ENCODE measurements at places on chromosomes 5 and 9.

- no peak for DNase-seq
Observed at GRCh38 chr5:181028032-181028819, 11.8 kb upstream of the BTNL9 start.

DNA sequence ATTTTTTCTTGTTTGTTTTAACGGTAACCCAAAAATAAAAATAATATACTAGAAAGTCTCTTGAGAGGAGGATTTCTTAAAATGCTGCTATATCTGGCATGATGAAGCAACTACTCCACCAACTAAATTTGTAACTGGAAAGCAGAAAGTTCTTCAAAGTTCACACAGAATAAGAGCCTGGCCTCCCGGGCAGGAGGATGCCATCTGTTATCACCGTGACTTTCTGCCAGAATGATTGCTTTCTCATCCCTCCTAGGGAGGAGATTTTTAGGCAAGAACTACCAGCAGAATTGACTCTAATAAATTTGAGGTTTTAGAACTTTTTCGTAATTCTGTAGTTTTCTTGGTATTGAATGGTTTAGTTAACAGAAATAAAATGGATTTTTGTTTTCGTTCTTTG lies 464.6 kb upstream of the ACTBL2 start:
- no peak for DNase-seq

- no peak for DNase-seq
Observed at GRCh38 chr9:107600060-107600573, 110.5 kb upstream of the KLF4 start.

DNA sequence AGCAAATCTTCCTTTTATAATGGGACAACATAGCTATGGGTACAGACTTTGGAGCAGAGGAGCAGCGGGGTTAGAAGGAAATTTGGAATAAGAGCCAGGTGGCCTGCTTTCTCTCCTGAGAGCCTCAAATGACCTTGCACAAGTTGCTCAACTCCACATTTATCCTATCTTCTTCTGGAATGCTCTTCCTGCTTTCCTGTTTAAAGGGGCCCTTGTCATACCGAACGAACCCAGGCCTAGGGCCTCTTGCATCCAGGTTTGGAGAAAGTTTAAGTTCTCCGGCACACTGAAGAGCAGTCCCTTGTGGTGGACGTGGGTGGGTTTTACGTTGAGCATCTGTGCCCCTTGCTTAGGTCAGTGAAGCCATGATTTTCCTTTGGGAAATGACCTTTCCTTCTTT lies 197.9 kb upstream of the NR3C1 start:
- no peak for DNase-seq

GRCh38 chr9:92794426-92794825 lies 29.8 kb upstream of the BICD2 start:
- no peak for DNase-seq

GRCh38 chr9:92964607-92965060 lies 17.3 kb downstream of the FGD3 start:
- no peak for DNase-seq

DNA sequence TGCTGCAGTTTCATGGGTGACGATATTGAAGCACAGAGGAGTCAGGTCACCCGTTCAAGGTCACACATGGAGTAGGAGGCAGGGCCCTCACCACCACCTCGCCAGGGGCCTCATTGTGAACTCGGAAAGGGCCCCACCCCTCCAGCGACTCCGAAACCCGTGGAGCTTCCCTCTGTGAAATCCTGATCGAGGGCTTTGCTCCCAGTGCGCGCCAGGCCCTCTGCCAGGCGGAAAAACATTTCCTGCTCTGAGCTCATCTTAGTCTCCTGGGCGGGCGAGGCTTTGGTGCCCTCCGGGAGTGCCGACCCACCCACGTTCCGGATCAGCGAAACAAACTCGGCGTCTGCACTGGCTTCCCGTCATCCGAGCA lies 75.0 kb upstream of the FCN1 start:
- no peak for DNase-seq

DNA sequence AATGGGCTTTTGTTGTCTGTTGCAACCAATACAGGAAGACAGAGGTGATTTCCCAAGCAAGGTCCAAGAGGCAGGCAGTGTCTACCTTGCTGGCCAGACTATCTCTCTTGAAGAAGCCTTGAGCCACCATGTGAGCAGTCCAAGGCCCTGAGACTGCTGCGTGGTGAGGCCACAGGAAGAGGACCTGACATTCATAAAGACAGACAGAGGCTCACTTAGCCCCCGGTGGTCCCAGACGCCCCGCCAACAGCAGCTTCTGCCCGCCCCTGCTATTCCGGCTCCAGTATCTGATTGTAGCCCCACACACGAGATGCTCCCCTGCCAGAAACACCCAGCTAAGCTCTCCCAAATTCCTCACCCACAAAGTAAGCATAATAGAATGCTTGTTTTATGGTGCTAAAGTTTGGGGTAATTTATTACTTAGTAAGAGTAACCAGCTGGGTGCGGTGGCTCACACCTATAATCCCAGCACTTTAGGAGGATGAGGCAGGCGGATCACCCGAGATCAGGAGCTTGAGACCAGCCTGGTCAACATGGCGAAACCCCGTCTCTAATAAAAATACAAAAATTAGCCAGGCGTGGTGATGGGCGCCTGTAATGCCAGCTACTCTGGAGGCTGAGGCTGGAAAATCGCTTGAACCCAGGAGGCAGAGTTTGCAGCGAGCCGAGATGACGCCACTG lies 22.8 kb upstream of the FUBP3 start:
- no peak for DNase-seq

DNA sequence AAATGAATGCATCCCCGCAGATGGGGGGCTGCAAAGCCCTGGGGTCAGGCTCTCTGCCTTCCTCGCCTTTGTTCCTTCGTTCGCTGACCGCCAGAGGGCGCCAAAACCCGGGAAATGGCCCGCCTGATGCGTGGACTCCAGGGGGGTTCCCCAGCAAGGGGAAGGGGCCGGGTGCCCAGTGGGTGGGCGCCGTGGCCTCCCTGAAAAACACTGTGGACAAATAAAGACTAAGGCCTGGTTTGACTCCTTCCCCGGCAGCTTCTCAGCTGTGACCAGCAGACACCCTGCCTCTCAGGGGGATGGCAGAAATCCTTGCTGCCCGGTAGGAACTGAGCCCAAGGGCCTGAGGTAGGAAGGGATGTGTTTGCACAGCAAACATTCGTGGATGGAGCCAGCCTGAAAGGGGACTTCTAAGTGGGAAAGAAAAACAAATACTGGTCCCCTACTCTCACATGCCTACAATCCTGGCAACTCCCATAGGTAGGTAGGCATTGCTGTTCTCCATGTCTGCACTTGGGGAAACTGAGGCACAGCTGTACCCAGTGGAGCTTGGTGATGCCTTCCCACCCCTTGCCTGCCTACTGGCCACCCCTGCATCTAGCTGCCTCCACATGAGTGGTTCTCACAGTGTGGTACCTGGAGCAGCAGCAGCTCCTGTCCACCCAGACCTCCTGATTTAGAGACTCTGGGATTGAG lies 57.7 kb downstream of the DUSP1 start:
- DNase-seq: no peak

All from MV-4-11 (cell line).